Choroid plexus epithelial cell (primary cell): ENCODE measurements at places on chromosomes 11 and 22.

- peak; percentile 81 for DNase-seq
Observed at GRCh38 chr11:58513747-58514367, 6.0 kb upstream of the OR5B21 start.

DNA sequence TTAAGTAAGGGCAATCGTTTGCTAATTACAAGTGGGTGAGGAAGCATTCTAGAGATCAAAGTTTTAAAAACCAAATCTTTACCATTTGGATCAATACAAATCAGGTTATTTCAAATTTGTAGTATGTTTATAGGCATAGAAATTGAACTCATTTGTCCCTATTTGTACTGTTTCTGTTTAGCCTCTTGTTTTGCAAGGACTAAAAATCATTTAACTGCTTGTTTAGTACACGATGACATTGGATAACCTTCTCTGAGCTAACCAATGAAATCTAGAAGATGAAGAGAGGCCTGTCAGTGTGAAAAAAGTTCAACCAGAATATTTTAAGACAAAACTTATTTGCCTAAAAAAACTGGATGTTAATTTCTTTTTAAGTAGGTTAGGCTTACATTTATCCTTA lies 40.0 kb downstream of the ZC3H12C start:
- DNase-seq, result no peak

GRCh38 chr22:40449676-40450035 lies 79.3 kb downstream of the SGSM3 start:
- DNase-seq, result peak; percentile 43

DNA sequence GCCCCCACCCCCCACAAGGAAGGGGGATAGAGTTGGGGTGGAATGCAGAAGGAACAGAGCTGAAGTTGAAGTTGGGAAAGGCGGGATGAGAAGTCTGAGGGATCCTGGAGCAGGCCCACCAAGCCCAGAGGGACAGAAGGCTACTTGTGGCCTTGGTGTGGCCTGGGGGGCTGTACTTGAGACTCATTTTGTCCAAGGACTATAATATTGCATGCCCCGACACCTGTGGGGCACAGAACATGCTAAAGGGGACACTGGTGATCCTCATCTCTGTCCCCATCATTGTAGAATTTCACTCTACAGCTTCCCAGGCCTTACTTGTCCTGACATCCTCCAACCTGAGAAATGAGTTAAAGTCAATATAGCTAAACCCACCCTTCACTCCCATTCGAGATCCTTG lies 1.3 kb downstream of the ESAM start:
- no peak for DNase-seq

DNA sequence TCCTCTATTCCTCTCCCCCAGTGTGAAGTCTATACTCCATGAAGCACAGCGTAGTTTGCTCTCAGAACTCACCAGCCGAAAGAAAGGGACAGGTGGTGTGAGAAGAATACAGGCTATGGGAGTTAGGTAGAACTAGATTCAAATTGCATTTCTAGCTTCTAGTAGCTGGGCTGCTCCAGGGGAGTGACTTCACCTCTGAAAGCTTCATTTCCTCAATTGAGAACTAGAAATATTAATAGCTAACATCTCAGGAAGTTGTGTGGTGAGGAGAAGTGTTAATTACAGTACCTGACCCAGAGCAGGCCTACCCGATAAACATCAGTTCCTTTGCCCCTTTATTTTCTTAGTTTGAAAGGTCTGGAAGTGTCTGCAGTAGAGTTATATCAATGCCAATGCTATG lies 484.7 kb upstream of the TENM4 start:
- DNase-seq, result no peak

DNA sequence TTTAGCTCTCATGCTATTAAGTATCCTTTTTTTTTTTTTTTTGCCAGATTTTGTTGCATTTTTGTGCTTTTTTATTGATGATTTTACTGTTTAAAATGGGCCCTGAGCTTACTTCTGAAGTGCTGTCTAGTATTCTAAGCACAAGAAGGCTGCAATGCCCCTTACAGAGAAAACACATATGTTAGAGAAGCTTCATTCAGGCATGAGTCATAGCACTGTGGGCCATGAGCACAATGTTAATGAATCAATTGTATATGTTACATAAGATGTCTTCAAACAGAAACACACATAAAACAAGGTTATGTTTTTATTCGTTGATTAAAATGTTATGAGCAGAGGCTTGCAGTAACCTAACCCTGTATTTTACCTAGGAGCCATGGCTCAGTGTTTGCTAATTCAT lies 117.8 kb upstream of the C11orf87 start:
- DNase-seq, result peak; percentile 17

DNA sequence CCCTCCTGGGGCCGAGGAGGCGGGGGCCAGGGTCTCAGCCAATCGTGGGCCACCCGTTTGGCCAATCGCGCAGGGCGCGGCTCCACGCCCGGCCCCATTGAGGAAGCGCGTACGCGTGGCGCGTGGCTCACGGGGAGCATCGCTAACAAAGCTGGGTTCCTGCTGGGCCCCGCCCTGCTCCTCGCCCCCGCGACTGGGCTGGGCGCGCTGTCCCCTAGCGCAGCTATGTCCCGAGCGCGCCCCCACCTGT lies 614 bp upstream of the ASCL2 start:
- no peak for DNase-seq

DNA sequence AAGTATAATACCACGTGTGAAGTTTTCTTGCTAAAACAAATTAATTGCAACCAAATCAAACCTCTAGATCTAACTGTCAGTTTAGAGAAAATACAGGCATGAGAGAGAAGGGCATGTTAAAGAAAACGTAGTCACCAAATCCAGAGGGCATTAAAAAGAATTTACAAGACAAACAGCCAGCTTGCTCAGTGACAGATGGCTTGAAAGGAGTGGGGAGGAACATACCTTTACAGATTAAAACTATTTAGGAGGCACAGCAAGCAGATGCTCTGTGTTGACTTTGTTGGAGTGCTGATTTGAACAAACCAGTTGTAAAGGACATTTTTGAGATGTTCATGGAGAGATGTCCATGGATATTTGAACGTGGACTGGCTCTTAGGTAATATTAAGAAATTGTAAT lies 96.9 kb downstream of the ATXN10 start:
- DNase-seq, result no peak

DNA sequence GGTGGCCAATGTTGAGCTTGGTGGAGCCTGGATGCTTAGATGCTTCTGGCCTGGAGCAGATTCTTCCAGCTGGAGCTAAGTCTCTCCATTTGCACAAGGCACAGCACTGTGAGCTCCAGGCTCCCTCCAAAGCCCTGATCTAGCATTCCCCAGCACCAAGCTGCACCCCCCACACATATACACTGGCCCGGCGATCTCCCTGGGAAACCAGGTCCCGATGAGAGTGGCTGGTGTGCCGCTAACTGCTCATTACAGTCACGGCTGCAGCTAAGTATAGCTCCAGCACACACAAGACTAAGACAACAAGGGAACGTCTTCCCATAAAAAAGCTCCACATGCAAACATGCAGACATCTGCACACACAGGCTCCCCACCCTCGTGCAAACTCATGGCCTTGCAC lies 17.6 kb downstream of the KCNC1 start:
- DNase-seq, result no peak

DNA sequence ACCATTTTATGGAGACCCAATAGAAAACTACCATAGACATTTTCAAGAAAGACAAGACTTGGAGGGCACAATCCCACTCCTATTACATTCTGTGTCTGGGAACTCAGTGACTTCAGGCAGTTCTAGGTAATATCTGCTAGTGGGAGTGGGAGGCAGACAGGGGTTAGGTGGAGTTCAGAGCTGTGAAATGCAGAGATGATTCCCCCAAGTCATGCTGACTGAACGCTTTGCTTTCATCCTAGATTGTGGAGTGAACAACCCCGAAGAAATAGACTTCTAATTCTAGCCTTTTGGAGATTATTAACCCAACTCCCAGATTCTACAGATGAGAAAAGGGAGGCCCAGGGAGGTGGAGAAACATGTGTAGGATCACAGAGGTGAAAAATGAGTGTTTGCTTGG lies 437.8 kb upstream of the CADM1 start:
- no peak for DNase-seq

GRCh38 chr22:24386937-24387471 lies 40.4 kb upstream of the ADORA2A start:
- no peak for DNase-seq

DNA sequence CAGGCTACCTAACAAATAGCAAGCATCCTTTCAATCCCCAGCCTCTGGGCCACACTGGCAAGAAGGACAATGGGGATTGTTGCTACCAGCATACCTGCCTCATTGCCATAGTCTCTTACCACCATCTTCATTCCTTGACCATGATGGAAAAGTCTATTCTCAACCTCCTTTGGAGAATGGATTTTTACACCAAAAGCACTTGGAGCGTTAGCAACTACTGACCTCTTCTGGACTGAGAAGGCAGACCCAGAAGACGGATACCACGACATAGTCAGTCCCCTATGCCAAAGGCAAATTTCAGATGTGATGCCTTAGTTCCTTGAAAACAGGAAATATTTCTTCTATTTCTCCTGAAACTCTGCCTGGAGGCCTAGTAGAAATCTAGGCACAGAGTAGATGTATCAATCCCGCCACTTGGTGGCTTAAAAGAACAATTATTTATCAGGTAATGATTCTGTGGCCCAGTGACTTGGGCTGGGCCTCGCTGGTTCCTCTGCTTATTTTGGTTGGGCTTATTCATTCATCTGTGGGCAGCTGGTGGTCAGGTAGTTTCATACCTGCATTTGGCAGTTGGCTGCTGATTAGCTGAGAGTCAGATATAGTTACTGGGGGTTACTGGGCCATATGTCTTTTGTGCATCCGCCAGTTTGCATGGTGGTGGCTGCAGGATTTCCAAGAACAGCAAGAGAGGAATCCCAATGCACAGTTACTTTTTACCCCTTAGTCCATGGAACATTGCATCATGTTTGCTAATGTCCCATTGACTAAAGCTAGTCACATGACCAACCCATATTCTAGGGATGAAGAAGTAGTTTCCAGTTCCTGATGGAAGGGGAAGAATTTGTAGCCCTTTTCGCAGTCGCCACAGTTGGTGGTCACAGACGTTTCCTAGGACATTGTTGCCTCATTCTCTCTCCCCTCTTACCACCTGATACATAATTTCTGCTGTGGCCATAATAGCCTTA lies 75.2 kb downstream of the DHCR7 start:
- peak; percentile 56 for DNase-seq

- no peak for DNase-seq
Observed at GRCh38 chr22:24519496-24519895, 24.4 kb downstream of the UPB1 start.
